ENCODE measurements at places on chromosomes 6 and 20. TPM values are rescaled to one million over a fixed set of nuclear protein-coding genes. Genes with fewer than 3 reads are reported as not detected.

The HLA-DRA gene
- total RNA-seq: 100 TPM

DNA sequence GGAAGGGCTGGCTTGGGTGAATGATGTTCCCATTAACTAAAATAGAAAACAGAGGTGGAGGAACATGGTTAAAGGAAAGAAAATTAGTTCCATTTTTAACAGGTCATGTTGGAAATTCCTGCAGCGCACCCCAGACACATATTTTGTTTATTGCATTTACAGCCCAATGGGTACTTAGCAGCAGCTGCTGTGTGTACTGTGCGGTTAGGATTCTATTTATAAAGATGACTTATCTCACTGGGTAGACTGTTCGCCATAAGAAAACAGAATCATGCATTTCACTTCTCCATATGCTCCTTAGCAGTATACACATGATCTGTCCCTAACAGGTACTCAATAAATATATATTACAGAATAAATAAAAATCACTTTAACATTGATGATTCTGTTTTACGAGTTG, 135.8 kb downstream of the SLC35F1 start:
- no peak for DNase-seq

The DNMT3B gene
- 0.47 TPM for total RNA-seq

GRCh38 chr6:137415127-137415833, 78.9 kb downstream of the OLIG3 start:
- peak; percentile 72 for DNase-seq

The RIMS1 gene
- total RNA-seq: not detected

- no peak for DNase-seq
Measured at GRCh38 chr20:19074828-19075516, 137.5 kb upstream of the SLC24A3 start.

The SLC17A2 gene
- total RNA-seq: not detected

DNA sequence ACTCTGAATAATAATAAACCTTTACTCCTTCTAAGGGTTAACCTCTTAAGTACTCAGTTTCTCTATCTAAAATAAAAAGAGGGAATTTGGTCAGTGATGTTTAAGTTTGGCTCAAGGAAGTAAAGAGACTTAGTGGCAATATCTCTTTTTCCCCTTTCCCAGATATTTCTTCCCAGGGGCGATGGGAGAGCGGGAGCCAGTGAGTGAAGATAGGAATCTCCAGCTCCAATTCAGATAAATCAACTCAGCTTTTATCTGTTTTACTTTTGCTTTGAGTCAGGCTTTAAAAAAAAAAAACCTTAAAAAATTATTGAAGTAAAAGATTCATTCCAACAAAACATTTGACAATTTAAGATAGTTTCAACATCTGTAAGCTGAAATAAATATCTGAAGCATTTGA, 45.4 kb upstream of the SNRPB2 start:
- DNase-seq: no peak

DNA sequence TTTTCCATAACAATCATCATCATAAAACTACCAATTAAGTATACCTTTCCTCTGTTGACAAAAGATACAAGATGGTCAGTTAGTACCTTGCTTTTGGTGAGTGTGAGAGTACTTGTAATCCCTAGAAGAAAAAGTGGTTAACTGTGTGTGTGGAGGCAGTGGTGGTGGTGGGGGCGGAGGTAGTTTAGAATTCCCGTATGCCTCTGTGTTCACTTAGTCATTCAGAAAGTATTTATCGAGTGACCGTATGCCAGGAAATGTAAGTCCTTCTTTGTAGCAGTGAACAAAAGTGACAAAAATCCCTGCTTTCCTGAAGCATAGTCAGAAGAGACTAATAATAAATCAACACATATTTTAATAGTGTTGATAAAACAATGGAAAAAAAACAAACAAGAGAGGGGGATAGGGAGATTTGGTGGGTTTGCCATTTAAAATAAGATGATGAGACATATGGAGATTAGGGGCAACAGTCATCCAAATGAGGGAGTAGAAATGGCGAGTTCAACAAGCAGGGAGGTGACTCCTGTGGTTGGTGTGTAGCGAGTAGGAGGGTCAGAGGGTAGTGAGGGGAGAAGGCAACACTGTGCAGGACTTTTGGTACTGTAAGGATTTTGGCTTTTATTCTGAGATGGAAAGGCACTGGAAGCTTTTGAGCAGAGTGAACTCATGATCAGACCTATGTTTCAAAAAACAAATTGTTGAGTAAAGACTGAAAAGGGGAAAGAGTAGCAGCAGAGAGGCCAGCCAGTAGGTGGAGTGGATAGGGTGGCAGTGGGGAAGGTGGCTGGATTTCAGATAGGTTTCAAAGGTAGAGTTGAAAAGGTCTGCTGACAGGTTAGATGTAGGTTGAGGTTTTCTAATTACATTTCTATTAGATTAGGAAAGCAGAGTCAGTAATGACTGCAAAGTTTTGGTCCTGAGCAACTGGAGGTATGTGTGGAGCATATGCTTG, 40.3 kb upstream of the SIM1 start:
- DNase-seq: no peak

The ANKEF1 gene
- 1.1 TPM for total RNA-seq

The TFAP2C gene
- not detected for total RNA-seq

GRCh38 chr6:22320750-22321149, 23.9 kb upstream of the PRL start:
- no peak for DNase-seq

DNA sequence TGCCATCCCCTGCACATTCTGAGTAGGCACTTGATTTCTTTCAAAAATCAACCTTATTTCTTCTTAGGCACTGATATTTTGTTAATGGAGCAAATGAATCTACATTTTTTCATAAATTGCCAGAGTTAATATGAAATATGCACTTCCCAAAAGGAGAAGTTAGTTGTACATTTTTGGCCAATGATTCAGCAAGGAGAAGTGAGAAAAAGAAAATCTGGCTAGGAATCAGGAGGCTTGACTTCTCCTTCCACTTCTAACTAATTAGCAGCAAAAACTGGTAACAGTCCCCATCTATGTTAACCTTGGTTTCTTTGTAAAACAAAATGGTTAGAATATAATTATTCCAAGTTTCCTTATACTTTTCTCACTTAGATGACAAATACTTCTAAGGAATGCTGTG, 7.0 kb upstream of the DSE start:
- DNase-seq: no peak

DNA sequence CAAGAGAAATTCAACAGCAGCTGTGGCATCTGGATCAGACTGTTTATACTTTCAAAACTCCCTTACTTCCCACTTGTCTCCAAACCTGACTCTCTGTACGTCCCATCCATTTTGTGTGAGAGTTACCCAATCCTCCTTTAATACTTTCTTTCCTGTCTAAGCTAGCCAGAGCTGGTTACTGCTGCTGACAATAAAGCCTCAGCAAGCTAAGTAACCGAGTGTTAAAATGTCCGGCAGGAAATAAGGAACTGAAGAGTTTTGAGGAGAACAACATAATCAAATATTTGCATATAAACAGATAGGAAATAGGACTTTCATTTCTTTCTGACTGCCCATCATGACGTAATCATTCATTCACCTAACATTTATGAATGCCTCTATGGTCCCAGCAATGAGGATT, 11.6 kb downstream of the TMEM30A start:
- no peak for DNase-seq

DNA sequence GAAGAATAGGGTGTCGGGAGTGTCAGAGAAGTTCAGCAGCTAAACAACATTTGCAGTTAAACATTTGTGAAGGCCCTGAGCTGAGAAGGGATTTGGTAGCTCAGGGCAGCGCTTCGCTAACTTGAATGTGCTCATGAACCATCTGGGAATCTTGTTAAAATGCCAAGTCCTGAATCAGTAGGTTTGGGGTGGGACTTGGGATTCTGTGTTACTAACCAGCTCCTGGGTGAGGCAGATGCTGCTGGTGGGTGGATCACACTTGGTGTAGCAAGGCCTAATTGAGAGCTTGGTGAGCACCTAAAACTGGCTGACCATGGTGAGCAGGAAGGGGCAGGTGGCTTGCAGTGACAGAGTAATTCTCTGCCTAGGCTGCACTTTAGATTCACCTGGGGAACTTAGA, 5.9 kb downstream of the PTPRA start:
- DNase-seq: no peak

The HLA-DRB1 gene
- 186 TPM for total RNA-seq

DNA sequence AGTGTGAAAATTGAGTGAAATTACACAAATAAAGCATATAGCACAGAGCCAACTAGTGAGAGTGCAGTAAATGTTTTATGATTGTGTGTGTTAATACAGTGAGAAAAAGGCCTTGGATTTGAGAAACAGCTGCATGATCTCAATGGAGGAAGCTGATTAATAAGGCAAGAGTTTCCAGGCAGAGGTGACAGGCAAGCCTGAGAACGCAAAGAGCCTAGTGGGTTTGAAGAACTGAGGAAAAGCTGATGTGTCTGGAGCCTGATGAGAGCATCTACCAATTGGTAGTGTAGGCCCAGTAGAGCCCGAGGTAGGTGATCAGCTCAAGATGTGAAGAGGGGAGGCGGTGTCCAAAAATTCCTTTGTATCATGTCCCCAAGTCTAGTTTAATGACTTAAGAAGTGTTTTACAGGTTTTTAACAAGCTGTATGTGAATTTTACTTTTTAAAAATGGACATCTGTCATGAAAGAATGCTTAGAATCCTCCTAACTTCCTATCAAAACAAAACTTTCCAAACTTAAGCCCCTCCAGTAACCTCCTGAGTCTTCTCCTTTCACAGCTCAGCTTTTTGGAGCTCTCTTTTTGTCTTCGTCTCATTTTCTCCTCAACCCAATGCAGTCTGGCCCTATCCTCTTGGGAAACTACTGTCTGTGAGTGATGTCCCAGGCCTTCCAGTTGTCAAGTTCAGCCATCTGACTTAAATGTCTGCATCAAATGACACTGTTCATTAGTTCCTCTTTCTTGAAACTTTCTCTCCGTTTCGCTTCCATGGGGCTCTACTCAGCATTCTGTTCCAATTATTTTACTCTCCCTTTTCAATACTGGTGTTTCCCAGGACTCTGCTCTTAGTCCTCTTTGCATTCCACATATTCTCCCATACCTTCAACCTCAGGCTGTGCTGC, 1.2 kb downstream of the CDC40 start:
- DNase-seq: no peak

DNA sequence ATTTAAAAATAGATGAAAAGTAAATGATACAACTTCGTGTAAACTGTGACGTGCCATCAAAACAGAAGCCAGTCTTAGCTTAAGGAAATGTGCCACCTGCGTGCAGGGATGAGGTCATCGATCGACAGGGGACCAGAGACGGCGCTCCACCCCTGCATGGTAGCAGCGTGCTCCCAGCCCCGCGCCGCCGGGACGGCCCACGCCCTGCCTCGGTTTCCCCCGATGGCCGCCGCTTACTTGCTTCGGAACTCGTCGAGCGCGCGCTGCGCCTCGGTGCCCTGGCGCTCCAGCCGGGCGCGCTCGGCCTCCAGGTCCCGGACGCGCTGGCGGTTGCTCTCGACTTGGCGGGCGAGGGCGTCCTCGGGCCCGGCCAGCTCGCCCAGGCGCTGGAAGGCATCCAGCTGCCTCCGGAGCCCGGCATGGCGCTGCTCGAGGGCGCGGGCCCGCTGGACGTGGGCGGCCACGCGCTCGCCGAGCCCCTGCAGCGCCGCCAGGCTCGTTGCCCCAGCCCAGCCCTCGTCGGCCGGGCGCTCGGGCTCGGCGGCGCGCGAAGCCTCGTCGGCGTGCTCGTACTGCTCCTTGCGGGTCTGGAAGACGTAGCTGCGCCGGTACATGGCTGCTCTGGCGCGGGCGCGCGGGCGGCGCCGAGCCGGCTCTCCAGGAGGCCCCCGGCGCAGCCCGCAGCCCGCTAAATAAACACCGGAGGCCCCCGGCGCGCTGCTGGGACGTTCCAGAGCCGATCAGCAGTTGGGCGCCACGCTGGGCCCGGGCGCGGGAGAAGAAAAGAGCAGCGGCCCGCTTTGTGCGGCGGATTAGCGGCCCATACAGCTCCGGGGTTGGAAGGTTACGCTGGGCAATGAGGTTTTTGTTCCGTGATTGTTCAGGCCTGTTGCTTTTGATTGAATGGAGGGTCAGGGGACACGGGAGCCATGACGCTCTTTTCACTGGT, at the start of gene BFSP1:
BFSP1 (minus strand) TSS at position 664 of the 949 bp plus-strand sequence; CDS start at position 614, 50 bp downstream.
- no peak for DNase-seq

DNA sequence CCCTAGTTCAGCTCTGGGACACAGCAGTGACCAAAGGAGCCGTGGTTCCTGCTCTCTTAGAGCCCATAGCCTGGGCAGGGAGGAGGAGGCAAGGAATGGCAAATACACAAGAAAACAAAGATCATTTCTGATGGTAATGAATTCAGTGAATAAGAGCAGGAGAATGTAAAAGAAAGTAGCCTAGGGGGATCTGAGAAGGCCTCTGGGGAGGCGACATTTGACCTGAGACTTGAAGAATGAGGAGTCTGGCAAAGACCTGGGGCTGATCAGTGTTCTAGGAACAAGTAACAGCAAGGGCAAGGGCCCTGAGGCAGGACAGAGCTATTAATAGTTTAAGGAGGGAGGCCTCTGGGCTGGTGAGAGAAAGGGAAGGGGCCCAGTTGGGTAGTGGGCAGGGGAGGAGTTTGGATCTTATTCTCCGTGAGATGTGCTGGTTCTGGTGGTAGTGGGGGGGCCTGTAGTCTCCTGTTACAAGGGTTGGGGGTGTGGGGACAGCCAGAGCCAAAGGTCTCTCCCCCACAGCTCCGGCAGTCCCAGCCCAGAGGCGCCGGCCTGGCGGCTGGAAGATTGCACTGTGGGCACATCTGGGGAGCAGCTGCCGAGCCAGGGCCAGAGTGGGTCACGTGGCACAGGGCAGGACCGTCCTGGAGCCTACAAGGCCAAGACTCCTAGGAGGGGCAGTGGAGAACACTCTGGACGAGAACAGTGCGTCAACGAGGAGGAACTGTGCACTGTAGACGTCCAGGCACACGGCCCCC, 9.3 kb upstream of the ID1 start:
- DNase-seq: no peak

GRCh38 chr6:38302081-38302480, 337.6 kb downstream of the BTBD9 start:
- DNase-seq: no peak

DNA sequence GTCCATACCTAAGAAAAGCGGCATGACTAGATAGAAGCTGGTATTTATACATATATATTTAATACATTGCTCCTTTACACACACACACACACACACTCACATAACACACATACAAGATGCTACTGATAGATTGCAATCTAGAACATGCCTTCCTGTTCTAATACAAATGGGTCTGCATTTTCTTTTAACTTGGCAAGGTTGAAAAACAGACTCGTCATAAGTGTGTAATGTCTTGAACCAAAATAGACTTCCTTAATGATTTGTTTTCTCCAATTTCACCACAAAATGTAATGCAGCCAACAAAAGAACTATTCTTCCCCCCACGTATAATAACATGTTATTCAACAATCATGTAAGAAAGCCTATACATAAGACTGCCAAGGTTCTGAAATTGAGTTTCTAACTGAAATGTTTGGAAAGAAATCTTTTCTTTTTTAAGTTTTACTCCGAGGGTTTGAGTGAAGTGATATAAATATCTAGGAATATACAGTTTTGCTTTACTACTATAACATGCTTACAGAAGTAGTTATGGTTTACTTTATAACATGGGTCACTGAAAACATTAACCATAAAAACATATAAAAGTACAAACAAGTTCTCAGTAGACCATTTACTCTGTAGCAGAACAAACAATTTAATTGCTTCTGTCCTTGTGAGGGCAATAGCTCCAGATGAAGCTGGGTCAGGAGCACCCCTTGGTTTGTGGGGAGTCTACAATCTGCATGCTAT, 207.5 kb downstream of the FOXC1 start:
- no peak for DNase-seq

The SNRNP48 gene
- 10.9 TPM for total RNA-seq

The RAET1L gene
- not detected for total RNA-seq

- no peak for DNase-seq
Measured at GRCh38 chr20:37936451-37936850, 33.5 kb downstream of the VSTM2L start.

The ETV7 gene
- 6.3 TPM for total RNA-seq
